ENCODE measurements at places on chromosomes 16 and 17. TPM values are rescaled to one million over a fixed set of nuclear protein-coding genes. Genes with fewer than 3 reads are reported as not detected.

- peak; percentile 8 for ATAC-seq
Measured at GRCh38 chr17:76262732-76263344, 2.3 kb upstream of the UBALD2 start.

DNA sequence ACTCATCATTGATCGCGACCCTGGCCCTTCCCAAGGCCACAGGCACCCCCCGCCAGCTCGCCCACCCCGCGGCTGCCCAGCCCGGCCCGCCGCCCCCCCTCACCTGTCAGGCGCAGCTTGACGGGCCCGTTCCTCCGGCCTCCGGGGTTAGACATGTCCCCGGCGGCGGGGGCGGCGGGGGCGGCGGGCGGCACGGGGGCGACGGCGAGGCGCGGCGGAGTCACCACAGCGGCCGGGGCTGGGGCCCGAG, 456 bp downstream of the SMURF2 start:
- peak; percentile 11 for ATAC-seq

Gene ZNF594
- 1.8 TPM for total RNA-seq

Gene C16orf96
- total RNA-seq: 0.04 TPM

GRCh38 chr17:35892091-35893035, 12.2 kb upstream of the CCL5 start:
- ATAC-seq: no peak

- peak; percentile 65 for ATAC-seq
Measured at GRCh38 chr16:50747207-50747956, 5.5 kb downstream of the CYLD start.

Gene CTRB1
- 0.44 TPM for total RNA-seq

Gene ATP2C2
- 6.9 TPM for total RNA-seq

DNA sequence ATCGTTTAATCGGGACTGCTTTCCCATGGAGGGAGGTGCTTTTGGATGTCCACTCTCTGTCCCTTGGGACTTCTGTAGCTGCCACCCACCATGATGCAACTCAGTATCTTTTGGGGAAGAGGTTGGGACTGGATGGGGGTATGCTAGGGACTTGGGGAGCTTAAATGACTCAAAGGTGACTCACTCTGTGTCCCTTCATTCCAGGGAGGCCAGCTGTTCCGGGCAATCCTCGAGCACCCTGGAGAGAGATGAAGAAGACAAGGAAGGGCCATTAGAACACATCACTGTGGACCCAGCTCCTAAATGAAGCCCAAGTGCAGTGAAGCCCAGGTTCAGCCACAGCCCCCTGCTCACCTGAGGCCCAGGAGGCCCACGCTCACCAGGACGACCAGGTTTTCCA, 4.6 kb downstream of the COL1A1 start:
- no peak for ATAC-seq

Gene DRG2
- total RNA-seq: 29.4 TPM

GRCh38 chr17:69552986-69553667, 138.6 kb downstream of the MAP2K6 start:
- ATAC-seq: no peak

DNA sequence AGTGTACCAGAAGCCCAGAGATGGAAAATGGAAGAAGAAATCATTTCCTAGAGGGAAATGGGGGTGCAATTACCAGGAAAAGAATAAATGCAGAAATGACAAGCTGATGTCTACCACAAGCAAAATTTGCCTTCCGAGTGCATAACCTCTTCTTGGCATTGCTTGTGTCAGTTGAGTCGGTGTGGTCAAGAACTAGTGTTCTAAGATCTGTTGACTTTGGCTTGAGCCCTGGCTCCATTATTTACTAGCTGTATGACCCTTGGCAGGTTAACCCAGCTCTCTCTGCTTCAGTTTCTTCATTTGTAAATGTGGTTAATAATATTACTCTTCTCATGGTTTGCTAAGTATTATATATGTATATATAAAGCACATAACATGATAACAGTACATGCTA, 273.0 kb upstream of the IRX5 start:
- ATAC-seq: no peak

Gene DNAAF1
- total RNA-seq: 0.16 TPM

Gene SEPTIN12
- not detected for total RNA-seq

GRCh38 chr16:21186326-21186691, 25.1 kb downstream of the ZP2 start:
- no peak for ATAC-seq
